ENCODE measurements at places on chromosomes 13 and 19.

- no peak for DNase-seq
Observed at GRCh38 chr13:78401873-78402707, 201.3 kb downstream of the POU4F1 start.

GRCh38 chr19:35164418-35164817 lies 9.9 kb downstream of the FXYD5 start:
- DNase-seq: no peak

GRCh38 chr19:43760941-43761340 lies 6.2 kb upstream of the SMG9 start:
- no peak for DNase-seq

DNA sequence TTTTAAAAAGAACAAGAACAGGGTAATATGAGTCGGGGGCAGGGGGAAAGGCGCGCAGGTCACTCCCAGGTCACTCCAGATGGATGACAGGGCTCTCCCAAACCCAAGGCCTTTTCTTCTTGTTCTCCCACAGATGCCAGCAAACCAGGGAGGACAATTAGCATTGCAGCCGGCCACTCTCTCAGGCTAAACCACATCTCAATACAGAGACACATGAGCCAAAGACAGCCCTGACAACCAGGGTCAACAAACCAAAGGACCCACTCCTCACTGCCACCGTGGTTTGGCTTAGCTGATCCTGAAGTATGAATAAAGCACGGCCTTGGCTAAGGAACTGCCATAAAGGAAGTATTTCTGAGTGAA lies 47.3 kb downstream of the LATS2 start:
- DNase-seq: no peak

- no peak for DNase-seq
Observed at GRCh38 chr13:73857106-73857505, 277.1 kb downstream of the KLF12 start.

DNA sequence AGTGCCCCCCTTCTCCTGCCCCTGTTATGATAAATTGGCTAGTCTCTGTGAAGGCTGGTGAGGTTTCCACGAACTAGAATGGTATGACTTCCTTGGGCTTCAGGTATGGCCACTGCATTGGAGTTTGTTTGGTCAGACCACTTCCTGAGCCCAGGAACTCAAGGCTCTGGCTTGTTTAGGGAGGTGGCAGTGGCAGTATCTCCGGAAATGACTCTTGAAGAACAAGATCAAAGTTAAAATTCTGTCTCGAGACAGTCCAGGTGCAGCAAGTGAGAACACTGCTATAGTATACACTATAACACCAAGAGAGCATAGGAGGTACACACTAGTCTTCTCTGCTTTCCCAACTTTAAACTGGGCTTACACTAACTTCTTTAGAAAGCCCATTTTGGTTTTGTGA lies 309.1 kb downstream of the KLF12 start:
- no peak for DNase-seq

DNA sequence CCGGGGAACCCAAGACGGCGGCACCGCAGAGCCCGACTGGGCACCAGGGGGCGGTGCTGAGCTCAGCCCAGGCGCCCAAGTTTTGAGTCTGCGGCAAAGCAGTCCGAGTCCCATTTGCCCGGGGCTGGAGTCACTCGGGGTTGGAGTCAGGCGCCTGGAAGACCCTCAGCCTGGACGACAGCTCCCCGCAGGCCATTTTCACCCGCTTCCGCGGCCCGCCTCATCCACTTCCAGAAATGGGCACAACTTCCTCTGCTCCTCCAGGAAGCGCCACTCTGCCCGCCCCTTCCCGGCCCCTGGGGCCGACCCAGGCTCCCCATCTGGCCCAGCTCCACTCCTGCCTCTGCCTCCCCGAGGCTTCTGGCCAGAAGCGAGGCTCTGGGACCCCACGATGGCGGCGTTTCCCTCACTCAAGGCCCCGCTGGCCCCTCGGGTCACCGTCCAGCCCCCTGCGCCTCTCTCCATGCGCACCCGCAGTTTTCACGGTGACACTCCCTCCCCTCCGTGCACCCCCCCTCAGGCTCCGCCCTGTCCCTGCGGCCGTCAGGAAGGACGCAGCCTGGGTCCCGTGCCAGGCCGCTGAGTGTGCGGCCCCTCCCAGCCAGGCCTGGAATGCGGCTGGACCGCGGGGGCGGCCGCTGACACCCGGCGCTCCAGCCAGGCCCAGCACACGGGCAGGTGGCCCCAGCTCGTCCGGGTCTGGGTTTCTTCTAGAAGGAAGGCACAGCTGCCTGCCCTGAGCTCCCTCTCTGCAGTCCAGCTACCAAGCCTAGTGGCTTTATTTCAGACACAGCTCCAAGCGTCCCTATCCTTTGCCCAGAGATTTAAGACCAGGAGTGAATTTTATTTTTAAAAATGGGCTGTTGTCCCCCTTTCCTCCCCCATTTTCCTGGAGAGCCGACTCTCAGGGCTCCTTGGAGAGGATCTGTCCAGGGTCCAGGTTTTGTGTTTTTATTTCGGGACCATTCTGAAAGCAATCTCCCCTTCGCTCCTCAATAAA lies 4.7 kb downstream of the SERTAD1 start:
- DNase-seq: peak; percentile 98

DNA sequence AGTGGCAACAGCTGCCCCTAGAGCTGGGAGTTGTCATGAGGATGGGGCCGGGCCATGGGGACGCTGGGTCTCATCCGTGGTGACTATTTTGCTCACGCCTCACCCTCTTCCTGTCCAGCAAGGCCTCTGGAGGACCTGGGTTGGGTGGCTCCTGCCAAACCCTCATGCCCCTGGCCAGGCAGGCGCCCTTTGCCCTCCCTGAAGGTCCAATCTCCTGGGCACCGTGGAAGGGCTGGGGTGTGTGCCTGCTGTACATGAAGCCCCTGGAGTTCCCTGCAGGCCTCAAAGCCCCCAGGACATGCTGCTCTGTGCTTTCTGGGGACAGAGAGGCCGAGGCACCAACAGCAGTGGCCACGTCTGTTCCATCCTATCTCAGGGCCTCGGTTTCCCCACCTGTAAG lies 13.8 kb downstream of the LRP3 start:
- no peak for DNase-seq

DNA sequence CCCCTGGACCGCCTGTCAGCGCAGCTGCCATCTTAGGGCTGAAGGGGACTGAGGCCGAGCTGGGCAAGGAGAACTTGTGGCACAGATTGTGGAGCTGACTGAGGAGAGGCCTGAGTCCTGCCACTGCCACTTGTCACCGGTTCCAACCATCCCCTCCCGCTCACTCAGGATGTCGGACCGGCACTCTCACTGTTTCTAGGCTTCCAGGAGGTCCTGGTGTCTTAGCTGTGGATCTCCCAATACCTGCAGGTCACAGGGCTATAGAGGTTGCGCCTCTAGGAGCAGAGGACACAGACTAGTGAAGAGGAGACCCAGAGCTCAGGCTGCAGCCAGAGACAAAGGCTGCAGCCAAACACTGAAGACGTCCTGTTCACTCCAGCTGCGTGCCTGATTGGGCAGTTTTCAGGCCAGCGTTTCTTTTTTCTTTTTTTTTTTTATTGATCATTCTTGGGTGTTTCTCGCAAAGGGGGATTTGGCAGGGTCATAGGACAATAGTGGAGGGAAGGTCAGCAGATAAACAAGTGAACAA lies 15.3 kb upstream of the ZNF486 start:
- DNase-seq: no peak

GRCh38 chr13:37700887-37701286 lies 102.3 kb upstream of the POSTN start:
- no peak for DNase-seq

GRCh38 chr19:10887616-10888367 lies 16.4 kb downstream of the CARM1 start:
- no peak for DNase-seq

DNA sequence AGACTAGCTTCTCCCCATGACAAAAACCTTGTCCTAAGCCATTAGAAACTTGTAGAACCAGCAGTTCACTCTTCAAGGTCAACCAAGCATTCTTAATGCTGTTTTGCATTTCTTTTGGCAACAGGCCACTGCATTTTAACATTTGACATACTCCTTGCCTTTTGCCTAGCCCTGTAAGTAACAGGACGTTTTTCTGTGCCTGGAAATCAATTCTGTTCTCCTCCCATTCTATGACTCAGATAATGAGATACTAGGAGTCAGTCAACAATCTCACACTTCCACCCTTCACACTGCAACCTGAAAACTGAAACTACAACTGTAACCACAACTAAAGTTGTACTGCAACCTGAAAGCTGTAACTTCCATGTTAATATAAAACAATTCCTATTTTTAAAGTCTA lies 268.7 kb downstream of the MZT1 start:
- DNase-seq: no peak

DNA sequence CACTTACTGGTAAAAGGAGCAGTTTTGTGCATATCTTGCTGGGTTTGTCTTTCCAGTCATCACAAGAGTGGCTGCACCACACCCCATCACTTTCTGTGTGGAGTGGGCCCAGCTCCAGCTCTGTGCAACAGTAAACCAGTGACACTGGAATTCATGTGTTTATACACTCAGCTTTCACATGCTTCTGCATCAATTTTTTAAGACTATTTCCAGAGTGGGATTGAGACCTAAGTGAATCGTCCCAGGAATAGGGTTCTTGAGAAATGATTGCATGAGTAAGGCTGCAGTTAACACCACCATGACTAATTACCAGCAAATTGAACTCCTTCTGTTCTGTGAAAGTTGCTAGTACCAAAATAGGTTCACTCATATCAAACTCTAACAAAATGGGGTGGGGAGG lies 5.3 kb upstream of the CFAP97D2 start:
- no peak for DNase-seq

DNA sequence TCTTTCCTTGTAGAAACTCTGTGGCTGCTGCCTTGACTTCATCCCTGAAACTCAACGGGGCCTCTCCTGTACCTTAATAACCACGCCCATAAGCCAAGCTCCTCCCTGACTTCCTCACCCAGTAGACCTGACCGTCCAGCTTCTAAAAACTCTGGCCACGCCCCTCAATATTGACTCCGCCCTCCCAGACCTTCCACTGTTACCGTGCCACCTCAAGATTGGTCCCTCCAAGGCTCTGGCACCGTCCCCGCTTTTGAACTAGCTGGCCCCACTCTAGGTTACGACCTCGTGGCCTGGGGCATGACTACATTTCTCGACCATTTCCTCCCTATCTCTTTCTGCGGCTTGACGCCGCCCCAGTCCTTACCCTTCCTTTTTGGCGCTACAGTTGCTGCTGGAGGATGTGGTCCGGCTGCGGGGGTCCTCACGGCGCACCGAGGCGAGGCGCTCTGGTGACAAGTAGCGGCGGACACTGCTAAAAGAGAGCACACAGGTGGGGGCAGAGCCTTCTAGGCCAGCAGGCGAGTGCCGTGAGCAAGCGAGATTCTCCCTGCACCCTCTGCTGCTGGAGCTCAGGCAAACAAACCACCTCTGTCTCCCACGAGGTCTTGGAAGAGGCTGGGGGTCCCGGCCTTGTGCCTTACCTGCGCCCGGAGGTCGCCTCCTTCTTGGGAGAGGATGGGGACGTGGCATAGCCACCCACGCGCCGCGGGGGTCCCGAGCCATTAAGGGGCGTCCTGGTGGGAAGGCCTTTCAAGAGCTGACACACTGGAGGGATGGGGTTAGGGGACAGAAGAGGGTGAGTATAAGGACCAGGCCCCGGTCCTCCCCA lies 2.3 kb upstream of the EML2 start:
- peak; percentile 88 for DNase-seq

- DNase-seq: no peak
Observed at GRCh38 chr19:39599116-39599515, 3.2 kb upstream of the LGALS13 start.

DNA sequence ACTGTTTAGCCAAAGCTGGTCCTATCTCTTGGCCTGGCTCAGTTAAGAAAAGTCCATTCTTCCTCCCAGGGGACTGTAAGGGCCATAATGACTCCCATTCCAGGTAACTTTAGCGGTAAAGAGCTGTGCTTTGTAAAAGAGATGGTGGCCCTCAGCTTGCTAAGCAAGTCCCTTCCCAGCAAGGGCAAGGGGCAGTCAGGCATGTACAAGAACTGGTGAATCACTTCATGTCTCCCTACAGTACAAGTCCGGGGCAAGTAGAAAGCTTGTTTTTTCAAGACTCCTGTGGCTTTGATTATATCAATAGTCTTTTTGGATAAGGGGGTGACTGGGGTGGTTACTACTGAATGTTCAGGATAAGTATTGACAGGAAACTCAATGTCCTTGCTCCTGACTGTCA lies 88.9 kb downstream of the SLC25A15 start:
- DNase-seq: no peak

- no peak for DNase-seq
Observed at GRCh38 chr19:17737690-17738153, 13.6 kb upstream of the FCHO1 start.

- DNase-seq: no peak
Observed at GRCh38 chr19:19300613-19301012, 19.7 kb downstream of the SUGP1 start.

GRCh38 chr13:24032674-24033073 lies 127.8 kb upstream of the SPATA13 start:
- no peak for DNase-seq

GRCh38 chr19:30076101-30076551 lies 134.1 kb downstream of the URI1 start:
- no peak for DNase-seq

DNA sequence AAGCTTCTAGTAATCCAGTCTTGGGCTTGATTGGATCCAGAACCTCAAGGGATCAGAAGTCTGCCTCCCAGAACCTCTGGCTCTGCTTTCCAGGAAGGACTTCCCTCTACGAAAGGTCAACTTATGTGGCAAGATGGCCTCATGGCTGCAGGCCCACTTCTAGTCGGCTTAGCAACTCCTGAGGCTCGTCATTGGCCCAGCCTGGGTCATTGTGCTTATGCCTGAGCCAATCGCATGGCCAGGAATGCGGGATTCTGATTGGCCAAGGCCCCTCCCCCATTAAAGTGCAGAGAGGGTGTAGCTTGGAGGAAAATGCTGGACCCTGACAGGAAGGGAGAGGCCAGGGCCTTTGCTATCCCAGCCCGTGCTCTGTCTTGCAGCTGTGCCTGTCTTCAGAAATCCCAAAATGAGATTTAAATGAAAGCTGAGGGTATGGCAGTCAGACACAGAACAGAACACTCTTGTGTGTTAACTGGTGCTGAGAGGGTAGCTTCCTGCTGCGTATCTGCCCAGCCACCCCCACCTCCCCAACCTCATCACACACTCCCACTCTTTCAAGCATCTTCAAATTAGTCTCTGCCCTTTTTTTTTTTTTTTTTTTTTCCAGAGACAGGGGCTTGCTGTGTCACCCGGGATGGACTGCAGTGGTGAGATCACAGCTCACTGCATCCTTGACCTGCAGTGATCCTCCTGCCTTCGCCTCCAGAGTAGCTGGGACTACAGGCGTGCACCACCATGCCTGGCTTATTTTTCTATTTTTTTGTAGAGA lies 5.5 kb upstream of the CCNE1 start:
- peak; percentile 81 for DNase-seq

DNA sequence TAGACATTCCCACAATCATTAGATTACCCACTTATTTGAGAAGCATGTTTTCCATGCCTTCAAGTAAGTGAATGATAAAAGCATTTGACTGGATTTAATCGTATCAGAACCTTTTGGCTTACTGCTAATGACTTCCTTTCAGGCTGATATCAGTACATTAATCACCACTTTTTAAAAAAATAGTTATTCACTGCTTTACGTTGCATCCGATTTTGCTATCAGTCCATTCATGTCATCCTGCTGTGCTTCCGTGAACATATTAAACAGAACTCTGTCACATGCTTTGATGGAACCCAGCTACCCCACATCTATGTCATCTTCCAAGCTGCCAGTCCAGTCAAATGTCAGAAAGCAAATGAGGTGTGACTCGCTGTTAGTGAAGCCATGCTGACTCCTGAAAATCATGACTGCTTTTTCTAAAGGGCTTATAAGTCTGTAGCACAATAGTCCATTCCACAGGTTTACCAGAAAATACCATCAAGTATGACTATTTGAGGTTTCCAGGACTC lies 440.9 kb downstream of the IRS2 start:
- DNase-seq: no peak

GRCh38 chr19:21398851-21399250 lies 1.9 kb downstream of the ZNF493 start:
- no peak for DNase-seq

- DNase-seq: no peak
Observed at GRCh38 chr13:73061876-73062275, 3.1 kb downstream of the KLF5 start.
